ENCODE measurements at places on chromosomes 2 and 18.

GRCh38 chr2:86673986-86674670 is 46.0 kb upstream of the RMND5A start:
- DNase-seq = peak; percentile 27

DNA sequence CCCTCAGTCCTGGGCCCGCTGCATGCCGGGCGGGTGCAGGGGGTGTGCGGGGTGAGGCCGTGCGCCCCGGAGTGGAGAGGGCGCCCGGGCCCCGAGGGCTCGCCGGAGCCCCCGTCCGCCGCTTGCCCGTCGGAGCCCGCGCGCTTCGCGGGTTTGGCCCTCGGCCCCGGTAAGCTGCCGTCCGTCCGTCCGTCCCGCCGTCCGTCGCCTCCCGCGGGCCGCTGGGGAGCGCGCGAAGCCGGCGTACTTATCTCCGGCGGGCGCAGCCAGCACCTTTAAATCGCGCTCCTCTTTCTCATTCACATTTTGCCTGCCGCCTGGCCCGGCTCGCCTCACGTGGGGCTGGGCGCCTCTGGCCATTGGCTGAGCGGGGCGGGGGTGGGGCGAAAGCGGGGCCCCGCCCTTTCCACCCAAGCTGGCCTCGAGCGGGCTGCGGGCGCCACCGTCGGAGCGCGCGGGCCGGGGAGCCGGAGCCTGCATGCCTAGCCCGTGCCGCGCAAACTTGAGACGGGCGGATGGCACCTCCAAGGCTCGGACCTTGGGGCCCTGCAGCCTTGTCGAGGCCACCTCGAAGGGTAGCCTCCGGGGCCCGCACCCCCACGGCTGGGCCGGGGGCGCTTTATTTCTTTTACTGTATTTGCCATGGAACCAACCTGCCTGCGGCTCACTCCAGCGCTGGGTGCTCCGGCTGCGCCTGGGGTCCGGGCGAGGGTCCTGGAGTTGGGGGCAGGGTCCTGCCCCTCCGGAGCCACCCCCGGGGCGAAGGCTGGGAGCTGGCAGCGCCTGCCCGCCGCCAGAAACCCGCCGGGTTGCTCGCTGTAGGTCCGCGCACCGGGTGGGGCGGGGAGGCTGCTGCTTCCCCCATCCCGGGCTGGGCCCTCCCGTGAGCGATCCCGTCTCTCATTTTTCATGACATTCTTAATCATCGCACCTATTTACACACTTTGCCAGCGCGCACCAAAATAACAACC is at the start of gene GBX2:
TSS of gene GBX2 (minus strand) at position 277 of the 971 bp plus-strand sequence. CDS start 415 bp downstream, outside the sequence.
- peak; percentile 53 for DNase-seq

DNA sequence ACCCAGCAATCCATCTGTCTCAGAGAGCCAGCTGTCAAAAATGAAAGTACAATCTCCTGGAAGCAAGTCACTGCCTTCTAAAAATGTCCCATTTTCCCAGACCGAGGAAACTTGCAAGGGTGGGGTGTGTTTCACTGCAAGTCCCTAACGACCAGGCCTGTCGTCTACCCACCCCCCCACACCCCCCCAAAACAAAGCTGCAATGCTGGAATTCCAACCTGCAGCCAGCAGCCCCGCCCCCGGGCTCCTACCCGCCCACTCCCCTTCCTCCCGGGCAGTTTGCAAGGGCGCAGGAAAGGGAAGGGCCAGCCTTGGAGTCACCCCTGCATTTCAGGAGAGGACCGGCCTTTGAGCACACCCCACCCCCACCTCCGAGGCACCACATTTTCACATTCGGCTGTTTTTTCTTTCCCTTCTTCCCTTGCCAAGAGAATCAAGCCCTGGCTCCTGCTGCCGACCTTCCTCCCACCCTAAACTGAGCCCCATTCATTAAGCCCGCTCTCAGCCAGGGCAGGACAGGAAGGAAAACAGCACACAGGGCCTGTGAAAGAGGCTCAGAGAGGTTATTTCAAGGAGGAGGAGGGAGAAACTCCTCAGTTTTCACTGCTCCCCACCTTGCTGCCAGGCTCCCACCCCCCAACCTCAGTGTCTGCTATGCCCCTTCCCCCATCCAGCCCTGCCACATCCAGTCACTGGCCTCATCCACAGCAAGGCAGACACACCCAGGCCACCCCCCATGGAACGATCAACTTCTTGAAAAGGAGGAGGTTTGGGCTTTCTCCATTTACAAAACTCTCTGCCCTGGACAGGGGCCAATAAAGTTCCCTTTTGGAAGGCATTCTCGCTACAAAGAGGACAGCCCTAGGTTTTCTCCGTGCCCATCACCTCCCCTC is 11.3 kb downstream of the SMAD7 start:
- DNase-seq = peak; percentile 38

GRCh38 chr2:10038123-10038522 is 5.2 kb upstream of the KLF11 start:
- no peak for DNase-seq

GRCh38 chr18:8603663-8604520 is 5.3 kb upstream of the RAB12 start:
- DNase-seq = no peak

DNA sequence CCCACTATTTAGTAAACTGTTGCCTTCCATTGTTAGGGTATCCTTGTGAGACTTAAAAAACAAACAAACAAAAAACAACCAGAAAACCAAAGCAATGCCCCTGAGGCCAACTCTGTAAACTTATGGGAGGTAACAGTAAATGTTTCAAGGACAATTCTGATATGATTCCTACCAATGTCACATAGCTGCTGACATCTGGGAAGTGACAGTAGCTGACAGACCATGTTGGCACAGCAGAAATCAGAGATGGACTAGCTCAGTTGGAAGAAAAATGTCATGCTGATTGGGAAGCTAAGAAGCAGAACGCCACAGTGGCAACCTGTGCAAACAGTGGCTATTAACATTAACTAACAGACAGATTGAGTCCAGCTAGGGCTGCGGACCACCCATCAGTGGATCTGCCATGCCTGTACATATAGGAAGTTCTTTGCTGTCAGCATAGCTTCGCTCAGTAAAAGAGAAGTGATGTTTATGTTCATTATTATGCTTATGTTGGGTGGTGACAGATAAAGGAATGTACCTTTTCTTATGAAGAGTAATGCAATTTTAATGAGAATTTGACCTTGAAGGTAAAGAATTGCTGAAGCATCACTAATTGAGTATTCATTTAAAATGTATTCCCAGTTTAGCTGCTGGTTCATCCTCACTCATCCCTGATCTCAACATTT is 180.6 kb downstream of the PARD3B start:
- no peak for DNase-seq

DNA sequence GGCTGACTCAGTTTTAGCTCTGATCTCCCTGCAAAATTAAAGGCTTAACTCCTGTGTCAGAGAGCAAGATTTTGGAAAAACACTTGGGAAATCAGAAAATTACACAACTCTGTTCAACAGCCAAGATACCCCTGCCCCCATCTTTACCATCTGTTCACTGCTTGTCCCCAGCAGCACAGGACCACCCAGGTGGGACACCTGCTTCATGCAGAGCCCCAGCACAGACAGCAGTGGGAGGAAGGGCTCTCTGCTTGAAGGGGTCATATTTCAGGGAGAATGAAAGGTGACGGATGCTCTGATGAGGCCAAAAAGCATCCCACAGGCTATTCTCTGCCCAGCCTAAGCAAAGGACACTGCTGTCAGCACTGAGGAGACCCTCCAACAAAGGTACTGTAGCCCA is 584.6 kb upstream of the KLHL29 start:
- DNase-seq = no peak

GRCh38 chr2:59684116-59684770 is 869.2 kb downstream of the BCL11A start:
- no peak for DNase-seq

DNA sequence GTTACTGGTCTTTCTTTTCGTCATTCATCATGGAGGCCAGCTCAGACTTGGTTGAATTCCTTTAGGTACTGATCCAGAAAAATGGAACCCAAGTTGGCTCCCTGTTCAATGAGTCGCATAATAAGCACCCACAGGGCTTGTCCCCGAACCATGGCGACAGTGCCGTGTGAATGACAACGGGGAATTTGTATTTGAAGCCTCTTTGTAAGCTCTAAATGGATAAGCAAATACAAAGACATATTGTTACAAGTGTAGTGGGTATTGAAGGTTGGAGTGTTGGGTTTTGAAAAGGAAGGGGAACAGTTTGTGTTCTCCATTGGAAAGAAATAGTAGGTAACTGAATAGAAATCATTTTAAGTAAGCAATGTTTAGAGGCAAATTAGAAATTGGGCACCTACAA is 288.9 kb downstream of the SLC4A3 start:
- no peak for DNase-seq

DNA sequence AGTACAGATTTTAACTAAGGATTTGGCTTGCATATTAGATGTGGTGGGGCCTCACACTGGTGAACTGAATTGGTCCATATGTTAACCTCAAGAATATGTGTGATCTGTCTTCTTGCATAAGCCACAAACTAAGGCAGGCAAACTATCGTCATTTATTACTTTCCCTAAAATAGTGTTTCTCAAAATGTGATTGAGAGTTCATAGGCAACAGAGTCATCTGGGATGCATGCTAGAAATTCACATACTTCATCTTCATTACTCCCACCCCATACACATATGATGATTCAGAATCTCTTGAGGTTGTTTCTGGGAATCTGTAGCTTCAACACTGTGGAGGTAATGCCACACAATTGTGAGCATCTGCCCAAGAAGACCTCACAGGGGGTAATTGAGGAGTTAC is 822.8 kb upstream of the CDH2 start:
- DNase-seq = no peak

- no peak for DNase-seq
Observed at GRCh38 chr18:53253789-53254188, 913.8 kb downstream of the DCC start.

DNA sequence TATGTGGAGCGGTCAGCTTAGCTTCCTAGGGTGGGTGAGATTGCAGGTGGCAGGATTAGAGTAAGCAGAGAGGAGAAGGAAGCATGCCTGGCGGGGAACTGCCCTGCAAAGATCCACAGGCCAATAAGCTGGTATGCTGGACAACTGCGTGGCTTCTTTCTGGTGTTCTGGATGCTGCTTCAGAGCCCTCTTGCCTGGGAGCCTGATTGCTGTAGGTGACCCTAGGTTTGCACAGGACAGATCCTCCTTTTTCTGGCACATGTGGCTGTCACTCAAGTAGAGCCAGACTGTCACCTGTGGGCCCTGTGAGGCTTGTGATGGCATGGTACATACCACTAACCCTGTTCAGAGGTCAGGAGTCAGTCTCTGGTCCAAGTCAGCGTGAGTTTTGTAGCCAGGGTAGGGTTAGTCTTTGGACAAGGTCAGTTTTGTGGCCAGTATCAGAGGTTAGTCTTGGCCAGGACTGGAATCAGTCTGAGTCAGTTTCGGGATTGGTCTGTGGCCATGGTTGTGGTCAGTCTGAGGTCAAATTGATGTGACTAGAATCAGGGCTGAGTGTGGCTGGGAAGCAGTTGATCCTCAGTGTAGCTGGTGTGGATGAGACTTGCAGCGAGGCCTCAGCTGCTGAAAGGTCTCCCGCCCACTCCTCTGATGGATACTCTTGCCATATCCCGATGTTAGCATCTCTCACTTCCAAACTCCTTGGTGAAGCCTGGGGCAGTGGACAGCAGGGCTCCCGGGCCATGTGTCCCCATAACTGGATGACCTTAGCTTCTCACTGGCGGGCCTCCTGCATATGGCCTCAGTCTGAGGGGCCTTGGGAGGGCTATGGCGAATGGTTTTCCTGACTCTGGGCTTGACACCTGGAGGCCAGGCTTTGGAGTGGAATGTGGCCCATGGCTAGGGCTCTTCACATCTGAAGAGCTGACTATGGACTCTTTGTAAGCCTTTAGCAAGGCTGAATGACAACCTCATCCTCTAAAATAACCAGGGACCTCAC is 260.5 kb downstream of the DYSF start:
- DNase-seq = no peak

All from G401 (cell line).